ENCODE measurements at places on chromosomes 3 and 15. TPM values are rescaled to one million over a fixed set of nuclear protein-coding genes. Genes with fewer than 3 reads are reported as not detected.

DNA sequence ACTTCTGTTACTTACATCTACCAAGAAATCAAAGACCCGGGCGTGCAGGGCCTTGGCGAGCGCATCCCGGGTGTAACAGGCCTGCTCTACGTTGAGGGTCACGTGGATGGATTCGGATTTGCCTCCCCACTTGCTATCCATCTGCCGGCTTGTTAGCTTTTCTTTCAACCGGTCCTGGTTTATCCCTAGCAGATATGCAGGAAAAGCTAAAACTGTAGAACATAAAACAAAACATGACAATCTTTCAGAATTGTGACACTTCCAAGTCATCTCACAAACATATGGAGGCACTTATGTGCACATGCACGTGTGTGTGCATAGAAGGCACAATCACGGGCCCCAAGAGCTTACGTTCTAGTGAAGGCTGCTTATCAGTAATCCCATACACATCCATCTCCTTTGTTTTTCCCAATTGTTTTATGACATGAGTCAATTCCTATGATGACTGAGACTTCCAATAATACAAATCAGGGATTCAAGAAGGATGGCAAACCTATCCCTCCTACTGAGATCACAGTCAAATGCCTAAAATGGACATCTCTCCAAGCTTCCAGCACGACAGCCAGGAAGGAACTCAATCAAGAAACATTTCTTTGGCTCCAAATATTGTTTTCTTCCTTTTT, 11.3 kb downstream of the LDHAL6B start:
- no peak for DNase-seq

DNA sequence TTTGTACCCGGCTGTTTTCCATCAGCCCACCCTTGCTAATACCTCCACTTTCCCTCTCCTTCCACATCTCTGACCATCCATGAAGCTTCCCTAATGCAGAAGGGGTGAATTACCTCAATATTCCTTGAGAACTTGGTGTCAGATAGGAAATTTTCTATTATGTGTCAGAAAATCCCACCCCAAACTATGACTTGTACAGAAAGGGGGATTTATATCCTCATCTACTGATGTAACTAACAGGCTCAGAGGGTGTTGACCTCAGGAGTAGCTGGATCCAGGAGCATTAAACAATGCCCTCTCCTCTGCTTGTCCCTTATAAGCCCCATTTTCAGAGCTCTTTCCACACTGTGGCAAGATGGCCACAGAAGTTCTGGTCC, 242.8 kb upstream of the TLE3 start:
- no peak for DNase-seq

DNA sequence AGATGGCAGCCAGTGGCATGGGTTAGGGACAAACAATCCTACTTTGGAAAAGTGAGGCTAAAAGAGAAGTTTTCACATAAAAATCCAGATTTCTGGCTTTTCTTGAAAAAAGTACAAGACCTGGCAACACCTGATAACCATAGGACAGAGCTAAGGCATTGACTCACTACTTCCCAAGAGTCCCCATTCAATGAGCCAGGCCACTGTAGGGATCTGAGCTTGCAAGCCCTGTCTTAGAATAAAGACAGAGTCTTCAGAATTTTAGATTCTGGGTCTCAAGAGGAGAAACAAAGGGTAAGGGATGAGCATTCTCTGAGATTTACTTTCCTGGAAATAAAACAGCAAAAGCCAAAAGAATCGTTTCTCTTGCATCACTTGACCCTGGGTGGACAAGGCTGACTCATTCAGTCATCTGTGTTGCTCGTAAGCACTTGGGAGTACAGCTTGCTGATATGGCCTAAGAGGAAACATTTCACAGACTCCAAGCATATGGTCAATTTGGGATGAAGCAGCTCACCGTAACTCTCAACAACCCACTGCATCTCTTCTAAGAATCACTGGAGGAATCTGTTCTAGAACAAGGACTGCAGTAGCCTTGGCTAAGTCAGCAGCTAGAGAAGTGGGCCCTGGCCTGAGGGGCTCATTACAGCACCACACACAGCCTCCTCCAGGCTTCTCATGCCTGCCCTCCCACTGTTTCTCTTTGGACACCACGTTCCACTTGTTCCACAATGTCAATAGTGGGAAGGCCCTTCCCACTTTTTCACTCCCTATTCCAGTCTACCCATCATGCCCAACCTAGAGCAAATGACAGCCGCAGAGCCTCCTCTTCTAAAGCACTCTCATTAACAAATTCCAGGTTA, 86.2 kb downstream of the RFTN1 start:
- DNase-seq, result no peak

The LRTM1 gene
- total RNA-seq, result not detected

Measured in activated naive CD8-positive, alpha-beta T cell treated with anti-CD3 and anti-CD28 coated beads, Interleukin-2, amount 10 ng/mL, durations not matched to agents 7 days and 5 days (primary cell).